ENCODE measurements at places on chromosomes 16 and 17. TPM values are rescaled to one million over a fixed set of nuclear protein-coding genes. Genes with fewer than 3 reads are reported as not detected.

Gene KCNG4
- polyA plus RNA-seq, result not detected

Gene ALKBH5
- polyA plus RNA-seq, result 71.8 TPM

Gene ECI1
- polyA plus RNA-seq, result 70.8 TPM

Gene TOX3
- 39.7 TPM for polyA plus RNA-seq

Gene SMTNL2
- polyA plus RNA-seq, result 62.0 TPM

Gene HNF1B
- 120 TPM for polyA plus RNA-seq

Gene SEC14L5
- 0.14 TPM for polyA plus RNA-seq

Gene KRTAP4-5
- not detected for polyA plus RNA-seq

Gene LGALS9B
- not detected for polyA plus RNA-seq

Gene UTS2R
- 0.30 TPM for polyA plus RNA-seq

Gene NME3
- polyA plus RNA-seq, result 23.2 TPM

Gene PAGR1
- 33.9 TPM for polyA plus RNA-seq

Gene CUEDC1
- 44.8 TPM for polyA plus RNA-seq

Gene PRDM7
- 0.10 TPM for polyA plus RNA-seq

Gene SLC6A2
- 0.12 TPM for polyA plus RNA-seq

Gene SSTR5
- 0.29 TPM for polyA plus RNA-seq

Gene CIBAR2
- polyA plus RNA-seq, result 0.30 TPM

Gene ATP6V0D1
- 93.0 TPM for polyA plus RNA-seq

Gene PIPOX
- polyA plus RNA-seq, result 11.6 TPM

Gene SGCA
- 1.2 TPM for polyA plus RNA-seq

Gene THRA
- polyA plus RNA-seq, result 51.1 TPM

Gene USP6
- polyA plus RNA-seq, result 4.7 TPM

Gene MPV17L
- 8.7 TPM for polyA plus RNA-seq

Gene CKLF
- 42.5 TPM for polyA plus RNA-seq

Gene MT1F
- polyA plus RNA-seq, result 63.6 TPM

Gene SKAP1
- 12.8 TPM for polyA plus RNA-seq

Gene CCDC200
- polyA plus RNA-seq, result 7.7 TPM
